ENCODE measurements at places on chromosomes 2 and 18.

DNA sequence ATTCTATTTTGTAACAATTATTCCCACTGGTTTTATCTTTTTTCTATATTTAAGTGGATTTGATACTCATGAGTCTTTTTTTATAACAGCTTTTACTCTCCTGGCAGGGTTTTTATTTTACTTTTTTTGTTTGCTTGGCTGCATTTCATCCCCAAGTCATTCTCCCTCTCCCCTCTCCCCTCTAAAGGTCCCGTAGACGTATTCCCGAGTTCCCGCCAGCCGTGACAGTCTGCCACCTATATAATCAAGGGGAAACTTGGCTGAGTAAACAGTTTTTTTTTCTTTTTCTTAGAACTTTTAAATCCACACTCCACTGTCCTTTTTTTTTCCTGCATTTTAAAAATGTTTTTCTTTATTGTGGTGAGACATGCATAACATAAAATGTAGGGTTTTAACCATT lies 433.1 kb upstream of the HS6ST1 start:
- DNase-seq = no peak

DNA sequence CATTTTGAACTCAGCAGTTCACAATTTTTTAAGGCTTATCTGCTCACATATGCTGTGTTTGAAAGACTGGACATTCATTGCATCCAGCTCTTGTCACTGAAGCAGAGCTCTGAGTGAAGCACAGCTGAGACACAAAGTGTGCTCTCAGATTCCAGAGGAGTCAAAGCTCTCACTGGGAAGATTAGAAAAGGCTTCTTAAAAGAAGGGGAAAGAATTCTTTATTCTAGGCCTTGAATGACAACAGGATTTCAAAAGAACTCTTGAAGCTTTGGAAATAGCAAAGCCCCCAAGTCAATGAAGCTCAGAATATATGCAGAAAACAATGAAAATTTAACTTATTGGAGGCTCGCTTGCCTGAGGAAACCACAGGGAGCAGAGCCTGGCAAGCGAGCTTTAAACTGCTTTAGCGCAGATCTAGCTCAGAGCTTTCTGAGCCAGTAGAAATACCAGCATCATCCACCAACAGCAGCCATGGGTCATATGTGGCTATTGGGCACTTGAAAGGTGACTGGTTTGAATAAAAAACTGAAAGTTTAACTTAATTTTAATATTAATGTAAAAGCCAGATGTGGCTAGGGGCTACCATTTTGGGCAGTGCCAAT lies 369.7 kb downstream of the OSR1 start:
- DNase-seq = no peak

DNA sequence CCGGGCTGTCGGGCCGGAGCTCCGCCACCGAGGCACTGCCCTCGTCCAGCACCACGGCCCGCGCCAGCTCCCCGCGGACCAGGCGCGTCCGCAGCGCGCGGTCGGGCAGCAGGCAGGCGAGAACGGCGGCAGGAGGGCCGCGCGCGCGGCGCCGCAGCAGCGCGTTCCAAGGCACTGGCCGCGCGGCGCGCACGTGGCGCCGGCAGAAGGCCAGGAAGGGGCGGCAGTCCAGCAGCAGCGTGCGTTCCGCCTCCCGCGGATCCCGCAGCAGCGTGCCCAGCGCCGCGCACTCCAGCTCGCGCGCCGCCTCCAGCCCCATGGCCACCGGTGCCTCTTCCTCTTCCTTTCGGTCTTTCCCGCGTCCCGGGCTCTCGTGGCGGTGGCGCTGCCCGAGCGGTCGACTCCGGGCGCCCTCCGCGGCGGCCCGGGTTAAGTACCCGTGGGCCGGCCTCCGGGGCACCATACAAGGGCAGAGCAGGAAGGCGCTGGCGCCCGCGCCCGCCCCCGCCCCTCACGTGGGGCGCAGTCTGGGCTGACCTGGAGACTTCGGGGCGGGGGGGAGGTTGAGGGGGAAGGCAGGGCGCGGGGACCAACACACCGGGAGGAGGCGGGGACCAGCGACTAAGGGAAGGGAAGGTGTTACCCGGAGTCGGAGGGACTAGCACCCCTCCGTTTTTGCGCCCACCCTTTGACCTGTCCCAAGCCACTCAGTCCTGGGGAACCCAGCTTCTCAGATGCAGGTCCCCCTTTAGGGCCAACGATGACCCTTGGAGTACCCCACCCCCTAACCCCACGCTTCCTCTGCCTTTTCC lies at the start of gene DUSP2:
TSS of gene DUSP2 (minus strand) at position 405 of the 812 bp plus-strand sequence. CDS start at position 319, 86 bp downstream.
- peak; percentile 52 for DNase-seq

- no peak for DNase-seq
These were observed 42.5 kb downstream of the DAPL1 start for GRCh38 chr2:158837645-158838044.

Data from RPMI7951 (cell line).